Fibroblast of skin of scalp (primary cell): ENCODE measurements at places on chromosomes 2 and 18.

DNA sequence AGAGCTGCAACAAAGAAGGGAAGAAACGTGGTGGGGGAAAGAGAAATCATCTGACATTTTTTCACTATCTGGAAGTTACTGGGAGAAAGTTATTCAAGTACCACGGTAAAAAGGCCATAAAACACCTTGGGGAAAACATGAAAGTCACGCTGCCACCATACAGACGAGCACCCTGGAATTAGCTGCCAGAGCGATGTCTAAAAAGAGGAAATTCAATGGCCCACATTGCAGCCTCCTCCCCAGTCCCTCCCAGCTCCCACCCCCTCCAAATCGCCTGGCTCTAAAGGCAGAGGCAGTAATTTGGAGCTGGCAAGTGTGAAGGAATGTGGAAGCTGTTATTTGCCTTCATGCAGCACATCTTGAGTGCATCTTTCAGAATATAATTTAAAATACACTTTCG lies 192.0 kb downstream of the ALK start:
- no peak for DNase-seq

DNA sequence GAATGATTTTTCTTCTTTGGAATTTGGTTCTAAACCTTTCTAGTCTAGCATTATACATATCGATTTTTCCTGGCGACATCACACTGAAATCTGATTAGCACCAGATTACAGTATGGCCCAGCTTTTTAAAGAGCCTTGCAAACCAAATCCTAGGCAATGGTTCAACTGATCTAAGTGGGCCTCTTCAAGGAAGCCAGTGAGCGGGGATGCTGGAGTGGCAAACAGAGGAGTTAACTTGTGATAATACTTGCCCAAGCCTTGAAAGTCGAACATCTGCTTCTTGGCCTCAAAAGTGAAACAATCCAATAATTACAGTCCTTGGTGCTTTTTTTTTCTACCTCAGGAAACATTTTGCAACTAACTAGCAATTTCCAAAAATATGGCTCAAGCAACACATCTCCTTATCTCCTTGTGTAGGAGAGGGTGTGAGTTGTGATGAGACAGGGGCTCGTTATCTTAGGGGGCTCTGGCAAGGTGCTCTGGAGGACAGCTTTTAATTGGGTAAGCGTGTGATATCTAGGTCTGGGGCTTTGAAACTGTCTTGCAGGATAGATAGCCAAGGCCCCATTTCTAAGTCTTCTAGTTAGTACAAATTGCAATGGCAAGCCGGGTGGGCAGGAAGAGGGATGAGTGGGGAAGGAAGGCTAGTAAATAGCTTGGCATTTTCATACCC lies 240.2 kb upstream of the CCDC68 start:
- no peak for DNase-seq

DNA sequence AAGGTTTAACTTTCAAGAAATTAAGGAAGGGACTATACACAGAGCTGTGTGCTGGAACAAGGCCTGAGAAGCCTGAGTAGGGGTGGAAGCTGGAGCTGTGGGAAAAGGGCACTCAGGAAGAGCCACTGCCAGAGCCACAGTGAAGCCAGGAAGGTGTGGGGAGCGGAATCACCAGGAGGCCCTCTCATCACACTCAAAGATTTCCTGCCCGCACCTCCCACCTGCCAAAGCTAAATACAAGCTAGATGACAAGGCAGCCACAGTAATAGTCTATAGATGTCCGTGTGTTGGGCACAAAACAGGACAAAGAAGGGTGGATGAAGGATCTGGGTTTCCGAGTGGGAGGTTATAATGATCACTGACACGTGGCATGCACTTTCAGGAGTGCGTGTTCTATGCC lies 126.0 kb downstream of the ZNF532 start:
- no peak for DNase-seq

- no peak for DNase-seq
These were observed 4.0 kb downstream of the TRIP12 start for GRCh38 chr2:229917793-229918192.

DNA sequence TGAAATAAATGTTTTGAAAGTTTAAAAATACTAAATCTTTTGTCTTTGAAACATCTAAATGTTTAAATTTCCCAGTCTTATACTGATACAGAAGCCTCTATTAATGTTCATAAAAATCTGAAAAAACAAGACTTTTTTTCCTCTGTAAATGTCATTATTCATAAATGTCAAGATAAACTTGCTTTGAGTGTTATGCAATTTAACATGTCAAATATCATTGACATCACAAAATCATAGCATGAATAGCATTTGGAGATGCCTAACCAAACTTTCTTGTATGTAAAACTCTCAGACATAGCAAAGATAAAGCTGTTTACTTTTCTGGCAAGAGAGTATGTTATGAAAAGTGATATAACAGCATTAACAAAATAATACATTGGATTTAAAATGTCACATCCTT lies 128.0 kb upstream of the CDH19 start:
- DNase-seq: no peak

DNA sequence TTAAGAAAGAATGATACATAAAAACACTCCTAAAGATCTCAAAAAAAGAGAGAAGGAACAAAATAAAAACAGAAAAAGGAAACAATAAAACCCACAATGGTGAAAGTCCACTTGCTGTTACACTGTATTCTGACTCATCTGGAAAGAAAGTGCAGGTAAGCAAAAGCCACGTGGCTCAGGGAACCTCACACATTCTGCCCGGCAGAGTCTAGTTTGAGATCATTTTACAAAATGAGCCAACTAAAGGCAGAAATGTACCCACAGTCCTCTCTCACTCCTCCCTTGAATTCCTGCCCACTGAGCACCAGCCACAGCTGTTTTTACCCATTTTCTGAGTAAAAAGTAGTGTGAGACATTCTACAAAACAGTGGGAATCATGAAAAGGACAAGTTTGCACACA lies 10.0 kb downstream of the KCNH7 start:
- no peak for DNase-seq

DNA sequence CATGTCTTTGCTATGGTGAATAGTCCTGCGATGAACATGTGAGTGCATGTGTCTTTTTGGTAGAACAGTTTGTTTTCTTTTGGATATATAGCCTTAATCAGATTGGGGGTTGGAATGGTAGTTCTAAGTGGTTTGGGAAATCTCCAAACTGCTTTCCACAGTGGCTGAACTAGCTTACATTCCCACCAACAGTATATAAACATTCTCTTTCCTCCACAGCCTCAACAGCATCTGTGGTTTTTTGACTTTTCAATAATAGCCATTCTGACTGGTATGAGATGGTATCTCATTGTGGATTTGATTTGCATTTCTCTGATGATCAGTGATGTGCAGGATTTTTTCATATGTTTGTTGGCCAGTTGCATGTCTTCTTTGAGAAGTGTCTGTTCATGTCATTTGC lies 112.2 kb upstream of the SESTD1 start:
- DNase-seq: peak; percentile 82

GRCh38 chr2:225512876-225513540 lies 113.5 kb downstream of the NYAP2 start:
- peak; percentile 5 for DNase-seq

- DNase-seq: no peak
These were observed 17.2 kb upstream of the HK2 start for GRCh38 chr2:74816540-74817303.

DNA sequence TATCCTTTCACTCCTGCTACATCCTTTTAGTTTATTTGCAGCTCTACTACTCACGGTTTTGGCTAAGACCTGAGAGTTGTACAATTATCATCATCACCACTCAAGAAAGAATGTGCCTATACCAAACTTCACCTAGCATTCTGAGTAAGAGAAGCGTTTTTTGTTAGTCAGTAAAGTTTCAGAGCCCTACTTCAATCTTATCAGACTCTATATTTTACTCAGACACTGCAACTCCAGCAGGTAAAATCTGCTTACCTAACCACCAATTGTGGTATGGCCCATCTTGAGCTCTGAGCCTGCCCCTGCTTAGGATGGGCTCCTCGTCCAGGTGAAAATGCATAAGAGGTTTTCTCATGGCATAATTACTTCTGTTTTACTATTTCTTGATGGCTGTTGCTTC lies 37.1 kb downstream of the ICOS start:
- no peak for DNase-seq

GRCh38 chr2:111126581-111126980 lies 5.9 kb downstream of the BCL2L11 start:
- DNase-seq: no peak

GRCh38 chr2:237190966-237191713 lies 105.5 kb downstream of the COPS8 start:
- DNase-seq: no peak

- no peak for DNase-seq
These were observed 6.8 kb upstream of the EFHD1 start for GRCh38 chr2:232626584-232626983.

DNA sequence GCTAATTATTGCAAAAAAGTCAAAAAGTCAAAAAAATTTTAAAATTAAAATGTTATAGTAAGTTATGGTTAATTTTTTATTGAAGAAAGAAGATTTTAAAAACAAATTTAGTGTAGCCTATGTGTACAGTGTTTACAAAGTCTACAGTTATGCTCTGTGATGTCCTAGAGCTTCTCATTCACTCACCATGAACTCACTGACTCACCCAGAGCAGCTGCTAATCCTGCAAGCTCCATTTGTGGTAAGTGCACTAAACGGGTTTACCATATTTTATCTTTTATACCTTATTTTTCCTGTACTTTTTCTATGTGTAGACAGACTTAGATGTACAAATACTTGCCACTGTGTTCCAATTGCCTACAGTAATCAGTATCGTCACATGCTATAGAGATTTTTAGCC lies 788.2 kb downstream of the DSC3 start:
- no peak for DNase-seq

DNA sequence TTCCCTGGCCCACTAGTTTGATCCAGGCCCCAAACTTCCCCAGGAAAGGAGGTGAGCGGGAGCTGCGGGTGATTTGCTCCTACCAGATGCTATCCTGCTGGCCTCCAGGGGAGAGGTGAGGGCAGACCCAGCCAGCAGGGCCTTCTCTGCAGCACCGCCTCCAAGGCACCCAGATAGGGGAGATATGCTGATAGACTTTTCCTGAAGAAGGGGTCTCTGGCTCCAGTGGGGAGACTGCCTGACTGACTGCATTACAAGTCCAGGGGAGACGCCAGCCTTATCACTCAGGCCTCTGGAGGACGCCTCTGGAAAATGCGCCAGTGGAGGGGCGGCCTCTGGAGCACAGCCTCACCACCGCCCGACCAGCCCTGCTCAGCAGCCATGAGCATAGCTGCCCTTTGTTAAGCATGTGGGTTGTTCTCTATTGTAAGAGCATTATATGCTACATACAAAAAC lies 60.6 kb upstream of the SMAD7 start:
- DNase-seq: no peak

DNA sequence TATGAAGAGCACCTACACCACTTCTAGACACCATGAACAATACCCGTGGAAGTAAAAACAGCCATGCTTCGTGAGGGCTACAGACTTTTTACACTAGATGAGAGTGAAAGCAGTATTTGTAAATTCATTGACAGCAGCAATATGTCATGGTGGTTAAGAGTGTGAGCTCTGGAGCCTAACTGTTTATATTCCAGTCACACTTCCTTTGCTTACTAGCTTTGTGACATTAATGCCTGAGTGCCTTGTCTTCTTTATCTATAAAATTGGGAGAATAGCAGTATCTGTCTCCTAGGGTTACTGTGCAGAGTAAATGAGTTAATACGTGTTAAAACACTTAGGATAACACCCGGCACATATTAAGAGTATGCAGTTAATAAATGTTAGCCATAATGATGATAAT lies 33.8 kb upstream of the RPRM start:
- no peak for DNase-seq

DNA sequence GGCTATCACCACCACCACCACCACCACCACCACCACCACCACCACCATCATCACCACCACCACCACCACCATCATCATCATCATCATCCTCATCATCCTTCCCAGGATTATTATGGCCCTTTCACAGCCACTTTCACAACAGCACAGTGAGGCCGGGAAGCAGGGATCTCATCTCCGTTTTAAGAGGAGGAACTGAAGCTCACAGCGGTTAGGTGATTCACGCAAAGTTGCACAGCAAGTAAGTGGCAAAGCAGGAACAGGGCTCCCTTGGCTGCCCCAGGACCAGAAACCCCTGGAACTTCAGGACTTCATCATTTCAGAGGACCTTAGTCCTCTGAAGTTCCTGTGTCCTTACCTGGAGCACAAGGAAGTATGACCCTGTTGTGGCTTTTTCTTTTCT lies 26.8 kb downstream of the MRPL35 start:
- no peak for DNase-seq

DNA sequence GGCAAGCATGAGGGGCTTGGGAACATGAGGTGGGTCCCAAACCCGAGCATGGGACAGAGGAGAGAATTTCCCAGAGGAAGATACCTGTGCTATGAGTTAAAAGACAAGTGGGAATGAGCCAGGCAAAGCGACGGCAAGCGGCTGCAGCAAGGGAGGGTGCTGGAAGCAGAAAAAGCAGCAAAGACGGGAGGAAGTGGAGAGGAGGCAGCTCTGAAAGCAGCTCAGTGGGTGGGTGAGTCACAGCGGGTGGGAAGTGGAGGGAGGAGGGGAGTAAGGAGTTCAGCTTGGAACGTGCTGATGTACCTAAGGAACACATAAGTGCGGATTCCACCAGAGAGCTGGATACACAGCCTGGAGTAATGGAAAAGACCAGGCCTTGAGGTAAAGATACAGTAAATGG lies 41.4 kb downstream of the THUMPD2 start:
- peak; percentile 81 for DNase-seq

DNA sequence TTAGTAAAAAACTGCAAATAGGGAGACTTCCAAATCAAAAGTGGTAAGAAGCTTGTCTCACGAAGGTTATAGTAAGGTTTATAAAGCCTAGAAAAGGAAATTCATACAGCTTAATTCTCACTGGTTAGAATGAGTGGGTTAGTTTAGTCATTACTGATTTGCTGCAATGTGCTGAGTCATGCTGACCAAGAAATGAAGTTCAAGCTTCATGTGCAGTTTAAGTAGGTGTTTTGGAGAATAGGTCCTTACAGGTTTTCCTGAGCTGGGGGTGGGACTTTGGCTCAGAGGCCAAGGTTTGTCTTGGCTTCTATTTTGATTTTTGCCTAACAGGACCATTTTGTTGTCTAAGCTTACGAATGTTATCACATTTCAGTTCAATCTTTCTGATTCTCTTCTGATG lies 15.1 kb downstream of the CLIP4 start:
- peak; percentile 83 for DNase-seq

GRCh38 chr2:74005786-74006185 lies 21.1 kb downstream of the TET3 start:
- peak; percentile 47 for DNase-seq

DNA sequence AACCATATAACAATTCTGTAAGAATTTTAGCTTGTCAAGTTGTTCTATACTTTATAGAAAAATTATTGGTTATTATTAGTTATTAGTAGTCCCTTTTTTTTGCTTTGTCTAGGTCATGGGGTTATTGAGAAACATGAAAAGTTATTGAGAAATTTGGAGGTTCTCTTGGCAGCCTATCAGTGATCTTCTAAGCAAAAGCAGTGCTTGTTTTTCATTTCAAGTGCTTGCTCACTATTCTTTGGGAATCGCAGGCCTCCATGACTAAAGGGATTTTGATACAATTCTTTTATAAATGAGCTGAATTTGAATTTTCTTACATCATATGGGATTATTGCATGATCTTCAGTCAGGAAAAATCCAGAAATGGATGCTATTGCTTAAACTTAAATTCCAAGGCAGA lies 25.8 kb downstream of the PLEKHA3 start:
- DNase-seq: no peak
